ENCODE measurements at places on chromosomes 7 and 10.

DNA sequence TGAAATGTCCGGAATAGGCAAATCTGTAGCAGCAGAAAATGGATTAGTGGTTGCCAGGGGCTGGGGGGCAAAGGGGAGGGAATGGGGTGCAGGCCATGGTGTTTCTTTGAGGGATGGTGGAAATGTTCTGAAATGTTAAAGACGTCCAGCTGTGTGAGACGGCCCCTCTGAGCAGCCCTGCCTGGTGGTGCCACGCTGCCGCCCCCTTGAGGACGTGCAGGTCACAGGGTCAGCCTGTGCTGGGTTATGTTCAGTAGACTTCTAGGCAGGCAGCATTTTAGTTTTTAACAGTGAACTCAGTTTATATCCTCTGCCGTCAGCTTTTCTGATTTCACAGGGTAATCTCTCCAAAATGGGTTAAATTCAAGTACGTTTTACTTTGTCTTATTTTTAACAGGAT lies 9.4 kb downstream of the NUB1 start:
- no peak for DNase-seq

GRCh38 chr7:140200061-140200989 lies 23.5 kb upstream of the KDM7A start:
- DNase-seq, result peak; percentile 69

- DNase-seq, result no peak
These were observed 20.3 kb downstream of the CACUL1 start for GRCh38 chr10:118734475-118734874.

DNA sequence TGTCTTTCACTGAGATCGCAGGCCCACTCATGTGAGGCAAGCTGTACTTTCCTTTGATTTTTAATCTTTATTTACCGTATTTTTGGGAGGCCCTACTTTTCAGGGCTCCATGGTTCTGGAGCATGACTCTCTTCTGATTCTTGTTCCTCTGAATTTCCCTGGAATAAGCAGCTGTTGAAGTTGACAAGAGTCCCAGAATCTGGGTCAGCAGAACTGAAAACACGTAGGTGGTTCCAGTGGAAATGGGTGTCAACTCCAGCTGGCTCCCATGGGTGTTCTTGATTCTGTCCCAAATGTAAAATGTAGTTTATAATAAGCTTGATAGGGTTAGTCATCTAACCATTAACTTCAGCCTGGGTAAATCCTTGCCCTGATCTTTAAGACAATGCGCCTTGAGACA lies 409.4 kb downstream of the GATA3 start:
- no peak for DNase-seq

DNA sequence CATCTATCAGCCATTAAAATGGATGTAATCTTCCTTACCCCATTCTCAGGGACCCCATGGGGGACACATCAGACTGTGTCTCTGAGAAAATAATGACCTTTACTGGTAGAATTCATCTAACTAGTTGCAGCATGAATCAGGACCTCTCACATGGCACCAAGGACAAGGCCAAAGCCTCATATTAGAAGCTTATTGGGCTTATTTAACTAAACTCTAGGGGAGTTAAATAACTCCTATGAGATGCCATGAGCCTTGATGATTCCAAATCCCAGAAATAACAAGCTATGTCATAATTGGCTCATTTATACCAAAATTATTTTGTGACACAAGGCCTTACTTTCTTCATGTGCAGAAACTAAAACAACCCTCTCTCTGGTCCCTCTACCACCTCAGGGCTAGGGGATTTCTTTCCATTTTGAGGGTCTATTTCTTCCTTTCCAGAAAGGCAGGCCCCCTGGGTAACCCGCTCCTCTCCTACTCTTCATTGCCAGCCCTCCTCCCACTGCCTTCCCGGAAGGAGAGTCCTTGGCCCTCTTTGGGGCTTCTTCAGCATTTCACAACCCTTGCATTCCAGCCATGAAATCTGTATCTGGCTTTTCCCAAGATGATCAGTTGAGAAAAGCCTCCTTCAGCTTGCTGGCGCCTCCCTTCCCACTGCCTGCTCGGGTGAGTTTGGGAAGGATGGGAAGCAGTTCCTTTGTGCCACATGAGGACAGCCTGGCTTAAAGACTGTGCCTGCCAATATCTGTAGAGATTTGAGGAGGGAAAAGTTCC lies 41.8 kb upstream of the TRIM8 start:
- no peak for DNase-seq

DNA sequence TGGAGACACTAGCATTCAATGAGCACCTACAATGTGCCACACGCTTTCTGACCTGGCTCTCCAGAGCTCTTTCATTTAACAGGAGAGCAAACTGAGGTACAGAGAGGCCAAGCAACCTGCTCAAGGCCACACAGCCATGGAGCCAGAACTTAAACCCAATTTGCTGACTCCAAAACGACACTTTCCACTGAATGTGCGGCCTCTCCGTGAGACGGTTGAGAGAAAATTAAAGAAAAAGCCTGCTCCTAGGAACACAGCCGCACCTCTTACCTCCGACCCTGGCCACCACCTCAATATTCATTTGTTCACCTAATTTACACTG lies 42.8 kb downstream of the ZCCHC24 start:
- DNase-seq, result no peak

DNA sequence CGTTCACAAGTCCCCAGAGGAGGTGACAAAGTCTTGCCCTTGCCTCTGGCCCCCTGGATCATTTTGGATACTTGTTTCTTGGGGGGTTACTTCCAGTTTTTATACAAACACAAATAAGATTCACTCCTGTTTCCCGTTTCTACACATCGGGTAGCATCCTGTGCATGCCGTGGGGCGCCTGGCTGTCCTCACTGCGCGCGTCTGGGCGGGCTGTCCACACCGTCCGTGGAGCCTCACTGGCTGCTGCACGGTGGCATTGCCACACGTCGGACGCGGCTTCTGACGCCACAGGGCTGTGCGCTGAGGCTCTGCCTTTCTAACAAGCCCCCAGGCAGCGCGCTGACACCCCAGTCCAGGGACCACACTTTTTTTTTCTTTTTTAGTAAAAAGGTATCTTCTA lies 18.4 kb downstream of the BNIP3 start:
- DNase-seq, result no peak

DNA sequence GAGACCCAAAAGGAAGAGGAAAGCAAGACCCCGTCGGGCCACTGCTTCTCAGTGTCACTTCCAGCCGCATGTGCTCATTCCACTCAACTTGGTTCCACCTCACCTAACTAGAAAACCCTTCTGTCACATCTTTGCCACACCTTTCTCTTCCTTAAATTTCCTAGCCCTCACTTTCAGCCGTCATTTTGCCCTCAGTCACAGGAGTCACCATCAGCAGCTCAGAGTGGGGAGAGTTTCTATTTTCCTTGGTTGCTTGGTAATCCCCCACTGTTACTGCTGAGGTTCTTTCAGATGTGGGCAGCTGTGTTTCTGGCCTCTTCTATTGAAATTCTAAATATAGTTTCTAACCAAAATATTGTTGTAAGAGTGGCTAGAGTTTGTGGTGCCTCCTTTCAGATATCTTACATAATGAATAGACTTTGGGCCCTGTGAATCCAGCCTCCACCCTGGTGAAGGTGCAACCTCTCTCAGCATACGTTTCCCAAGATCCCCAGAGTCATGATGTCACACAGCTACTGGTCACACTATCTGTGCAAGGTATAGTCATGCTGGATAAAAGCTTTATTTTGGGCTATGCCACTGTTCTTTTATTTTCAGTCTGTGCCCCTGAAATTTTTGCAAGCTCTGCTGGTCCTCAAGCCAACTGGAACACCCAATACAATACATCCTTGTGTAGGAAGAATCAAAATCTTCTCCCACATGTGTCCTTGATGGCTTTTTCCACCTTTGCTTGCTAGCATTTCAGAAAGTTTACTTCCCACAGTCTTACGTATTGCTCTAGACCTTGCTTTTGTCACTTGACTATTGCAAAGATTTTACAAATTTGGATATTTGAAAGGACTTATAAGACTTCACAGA lies 9.2 kb downstream of the AGBL3 start:
- no peak for DNase-seq

- no peak for DNase-seq
These were observed 237.1 kb upstream of the NRP1 start for GRCh38 chr10:33571616-33572015.

GRCh38 chr7:123643495-123644441 lies 11.9 kb upstream of the LMOD2 start:
- DNase-seq, result no peak

DNA sequence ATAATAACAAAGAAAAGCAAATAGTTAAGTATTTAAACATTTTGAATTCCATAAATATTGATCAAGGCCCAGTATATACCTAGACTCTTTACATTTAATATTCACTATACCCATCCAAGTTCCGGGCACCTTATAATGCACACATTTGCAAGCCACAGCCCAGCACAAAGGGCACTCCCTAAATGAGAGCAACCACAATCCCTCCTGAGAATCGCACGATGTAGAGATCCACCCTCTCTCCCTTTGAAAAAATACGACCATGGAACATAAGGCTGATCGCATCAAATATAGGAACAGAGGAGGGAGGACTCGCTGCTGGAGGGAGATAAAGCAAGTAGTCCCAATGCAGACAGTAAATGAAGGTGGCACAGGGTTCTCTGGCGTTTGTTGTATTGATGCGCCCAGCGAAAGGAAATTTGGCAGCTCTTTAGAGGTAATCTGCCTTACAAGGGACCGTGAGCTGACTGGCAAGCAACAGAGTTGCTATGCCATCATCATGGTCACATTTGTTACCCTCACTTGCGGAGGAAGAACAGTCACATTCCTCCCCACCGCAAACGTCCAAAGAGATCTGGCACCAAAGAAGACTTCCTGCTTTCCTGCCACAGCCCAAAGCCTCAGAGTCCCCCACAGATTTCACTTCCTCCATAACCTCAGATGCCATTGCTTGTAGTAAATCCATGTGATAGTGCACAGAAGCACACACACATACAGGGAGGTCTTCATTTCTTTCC lies 16.1 kb upstream of the TAS2R40 start:
- no peak for DNase-seq

DNA sequence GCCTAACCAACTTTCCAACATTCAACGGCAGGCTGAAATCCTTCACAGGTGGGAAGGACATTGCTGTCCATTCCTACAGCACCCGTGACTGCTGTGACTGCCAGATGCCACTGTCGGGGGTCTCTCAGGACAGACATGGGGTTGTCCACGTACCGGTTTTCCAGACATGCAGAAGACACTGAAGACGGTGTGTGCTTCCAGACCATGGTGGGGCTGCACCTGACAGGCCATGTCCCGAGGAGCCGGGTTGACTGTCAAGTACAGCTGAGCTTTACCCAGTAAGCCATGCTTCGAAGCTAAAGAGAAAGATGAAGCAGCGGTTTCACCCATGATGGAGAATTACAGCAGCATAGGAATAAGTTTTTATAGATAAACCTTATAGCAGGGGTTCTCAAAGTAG lies 70.9 kb downstream of the PKD1L1 start:
- no peak for DNase-seq

DNA sequence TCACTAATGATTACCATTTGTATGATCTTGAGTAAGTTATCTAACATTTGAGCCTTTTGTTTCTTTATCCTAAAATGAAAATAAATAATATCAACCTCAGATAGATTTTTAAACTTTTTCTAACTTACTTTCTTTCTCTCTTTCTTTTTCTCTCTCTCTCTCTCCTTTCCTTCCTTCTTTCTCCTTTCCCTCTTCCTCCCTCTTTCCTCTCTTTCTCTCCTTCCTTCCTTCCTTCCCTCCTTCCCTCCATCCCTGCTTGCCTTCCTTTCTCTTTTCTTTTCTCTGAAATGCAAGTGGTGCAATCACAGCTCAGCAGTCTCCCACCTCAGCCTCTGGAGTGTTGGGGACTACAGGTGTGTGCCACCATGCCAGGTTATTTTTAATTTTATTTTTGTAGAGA lies 132.9 kb upstream of the ASAH2 start:
- no peak for DNase-seq

GRCh38 chr7:21542891-21543527 lies at the start of gene DNAH11:
TSS of gene DNAH11 (plus strand) at chr7:21543039. CDS start at chr7:21543246, 207 bp downstream.
- no peak for DNase-seq

DNA sequence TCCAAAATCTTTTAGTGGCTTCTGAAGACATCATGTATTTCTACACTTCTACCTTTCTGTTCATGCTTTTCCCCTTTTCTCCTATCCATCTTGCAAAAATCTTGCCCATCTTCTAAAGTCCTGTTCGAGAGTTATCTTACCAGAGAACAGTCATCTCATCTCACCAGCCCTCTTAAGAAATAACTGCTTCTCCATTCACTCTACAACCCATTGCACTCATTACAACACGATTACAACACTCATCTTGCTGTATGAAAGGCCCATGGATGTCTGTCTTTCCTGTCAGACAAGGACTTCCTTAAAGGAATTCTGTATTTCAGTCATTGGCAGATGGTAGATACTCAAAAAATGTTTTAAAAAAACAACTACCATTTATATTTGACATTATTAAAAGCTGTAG lies 30.8 kb downstream of the ZNF438 start:
- no peak for DNase-seq

- no peak for DNase-seq
These were observed 12.4 kb downstream of the DYNC1I1 start for GRCh38 chr7:95784796-95785195.

DNA sequence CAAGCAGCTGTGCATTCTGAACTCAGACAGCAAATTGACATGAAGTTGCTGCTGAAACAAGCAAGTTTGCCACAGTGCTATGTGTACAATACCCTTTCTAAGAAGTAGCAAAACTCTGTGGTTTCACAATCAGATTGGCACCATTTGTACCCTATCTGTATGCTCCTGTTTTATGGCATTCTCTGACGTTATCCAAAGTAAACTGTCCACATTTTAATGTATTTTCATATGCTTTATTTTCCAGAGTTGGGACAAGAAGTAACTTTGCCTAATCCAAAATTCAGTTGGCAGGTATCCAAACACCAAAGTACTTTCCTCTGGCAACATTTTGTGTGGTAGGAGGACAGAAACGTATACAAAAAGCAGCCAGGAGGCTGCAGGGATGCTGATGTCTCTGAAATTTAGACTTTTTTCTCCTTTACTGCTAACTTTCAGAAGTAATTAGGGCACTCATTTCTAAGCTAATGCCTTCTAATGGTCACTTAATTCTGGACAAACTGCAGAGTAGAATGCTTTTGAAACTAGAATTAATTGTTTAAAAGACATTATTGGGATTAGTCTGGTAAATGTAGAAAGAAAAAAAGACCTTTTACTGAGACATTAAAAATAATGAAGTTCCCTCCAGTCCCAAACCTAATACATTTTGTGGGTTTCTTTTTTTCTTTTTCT lies 414.7 kb upstream of the NRP1 start:
- DNase-seq, result no peak

- no peak for DNase-seq
These were observed 17.5 kb downstream of the KIAA1549 start for GRCh38 chr7:138963675-138964074.
